ENCODE measurements at places on chromosomes 1 and 21.

GRCh38 chr1:88022516-88022915 lies 661.6 kb upstream of the PKN2 start:
- DNase-seq = no peak

DNA sequence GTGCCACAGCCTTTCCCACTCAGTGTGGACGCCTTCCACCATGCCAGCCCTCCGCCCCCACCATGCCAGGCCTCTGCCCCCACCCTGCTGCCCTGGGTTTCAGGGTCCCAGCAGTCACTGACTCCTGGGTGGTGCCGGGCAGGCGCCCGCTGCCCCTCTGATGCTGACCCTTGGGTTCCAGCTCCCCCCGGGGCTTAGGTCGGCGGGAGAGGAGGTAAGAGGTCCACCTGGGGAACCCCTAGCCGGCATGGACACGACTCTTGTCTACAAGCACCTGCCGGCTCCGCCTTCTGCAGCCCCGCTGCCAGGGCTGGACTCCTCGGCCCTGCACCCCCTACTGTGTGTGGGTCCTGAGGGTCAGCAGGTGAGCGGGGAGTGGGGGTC lies 7.0 kb upstream of the PFKL start:
- no peak for DNase-seq

DNA sequence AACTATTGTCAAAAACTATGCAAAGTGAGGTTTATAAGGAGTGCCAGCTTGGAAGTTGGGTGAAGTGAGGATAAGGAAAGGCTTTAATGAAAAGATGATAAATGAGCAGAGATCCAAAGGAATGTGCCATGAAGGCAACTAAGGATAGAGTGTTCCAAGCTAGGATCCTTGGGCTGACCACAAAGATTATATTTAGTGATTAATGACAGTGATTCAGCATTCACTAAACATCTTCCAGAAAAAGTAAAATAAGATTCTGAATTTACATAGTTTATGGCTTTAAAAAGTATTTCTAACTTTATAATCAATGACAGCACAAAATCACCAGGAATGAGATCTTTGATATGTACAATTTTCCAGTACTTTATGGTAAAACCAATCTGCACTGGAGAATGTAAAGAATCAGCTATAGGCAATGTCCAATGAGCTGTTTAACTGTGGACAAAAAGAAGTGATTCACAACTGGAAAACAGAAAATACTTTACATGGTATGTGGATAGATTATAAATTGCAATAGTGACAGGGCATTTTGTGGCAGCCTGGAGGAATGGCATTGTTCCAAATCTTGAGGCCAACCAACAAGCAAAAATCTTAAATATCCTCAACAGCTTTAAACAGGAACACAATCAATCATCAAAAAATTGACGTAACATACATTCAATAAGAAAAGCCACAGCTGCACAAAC lies 91.2 kb upstream of the KCTD3 start:
- peak; percentile 85 for DNase-seq

DNA sequence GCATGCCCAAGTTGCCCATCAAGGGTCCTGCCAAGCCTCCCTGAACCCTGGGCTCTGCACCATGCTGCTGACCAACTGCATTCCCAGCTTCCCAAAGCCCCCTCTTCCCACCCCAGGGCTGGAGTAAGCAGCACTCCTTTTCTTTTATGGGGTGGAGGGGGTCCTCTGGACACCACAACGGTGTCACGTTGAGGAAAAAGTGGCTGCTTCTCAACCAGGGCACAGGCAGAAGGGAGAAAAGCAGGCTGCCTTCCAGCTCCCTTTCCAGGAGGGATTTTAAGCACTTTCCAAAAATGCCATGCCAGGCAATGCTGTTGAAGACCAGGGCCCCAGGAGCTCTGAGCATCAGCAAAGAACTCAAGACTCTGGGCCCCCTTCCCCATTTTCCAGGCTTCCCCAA lies 691 bp downstream of the RIMS3 start:
- DNase-seq = no peak

- DNase-seq = peak; percentile 62
These were observed 64.1 kb upstream of the LRP8 start for GRCh38 chr1:53391982-53392381.

- no peak for DNase-seq
These were observed 1.7 kb upstream of the IL6R start for GRCh38 chr1:154403261-154403943.

All from GM23248 (cell line).